ENCODE measurements at places on chromosomes 2 and 18.

GRCh38 chr2:110679337-110679707 lies 1.5 kb upstream of the BUB1 start:
- DNase-seq = no peak

GRCh38 chr2:216044883-216045486 lies 31.6 kb upstream of the MREG start:
- DNase-seq = no peak

DNA sequence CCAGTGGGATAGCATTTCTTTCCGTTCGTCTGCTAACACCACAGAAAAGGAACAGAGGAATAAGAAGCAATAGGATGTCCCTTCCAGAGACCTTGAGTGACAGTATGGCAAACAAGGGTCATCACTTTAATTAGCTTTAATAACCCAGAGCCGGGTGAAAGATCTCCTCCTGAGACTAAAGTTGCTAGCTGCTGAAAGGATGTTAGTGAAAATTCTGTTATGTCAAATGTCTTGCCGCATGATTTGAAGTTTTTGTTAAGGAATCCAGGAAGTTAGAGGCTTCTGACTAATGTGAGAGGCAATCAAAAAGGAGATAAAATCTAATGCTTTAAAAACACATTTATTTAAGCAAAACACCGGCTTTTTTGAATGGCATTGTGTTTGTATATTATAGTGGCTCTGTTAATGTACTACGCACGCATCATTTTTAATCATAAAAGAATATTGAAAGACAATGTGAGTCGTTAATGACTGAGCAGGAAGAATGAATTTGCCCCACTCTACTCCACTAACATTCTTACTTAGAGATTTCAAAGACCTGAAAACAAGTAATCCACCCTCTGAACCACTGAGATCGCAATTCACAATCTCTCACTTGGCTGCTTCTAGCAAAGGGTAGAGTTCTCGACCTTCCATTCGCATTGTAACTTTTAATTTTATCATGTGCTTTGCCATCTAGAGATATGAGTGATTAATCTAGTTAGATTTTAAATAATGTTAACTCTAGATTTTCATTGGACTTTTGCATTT lies 536.6 kb downstream of the LRRTM4 start:
- no peak for DNase-seq

GRCh38 chr2:190603374-190603773 lies 45.5 kb upstream of the NAB1 start:
- DNase-seq = no peak

GRCh38 chr2:98465456-98466226 lies 21.0 kb downstream of the INPP4A start:
- DNase-seq = no peak

DNA sequence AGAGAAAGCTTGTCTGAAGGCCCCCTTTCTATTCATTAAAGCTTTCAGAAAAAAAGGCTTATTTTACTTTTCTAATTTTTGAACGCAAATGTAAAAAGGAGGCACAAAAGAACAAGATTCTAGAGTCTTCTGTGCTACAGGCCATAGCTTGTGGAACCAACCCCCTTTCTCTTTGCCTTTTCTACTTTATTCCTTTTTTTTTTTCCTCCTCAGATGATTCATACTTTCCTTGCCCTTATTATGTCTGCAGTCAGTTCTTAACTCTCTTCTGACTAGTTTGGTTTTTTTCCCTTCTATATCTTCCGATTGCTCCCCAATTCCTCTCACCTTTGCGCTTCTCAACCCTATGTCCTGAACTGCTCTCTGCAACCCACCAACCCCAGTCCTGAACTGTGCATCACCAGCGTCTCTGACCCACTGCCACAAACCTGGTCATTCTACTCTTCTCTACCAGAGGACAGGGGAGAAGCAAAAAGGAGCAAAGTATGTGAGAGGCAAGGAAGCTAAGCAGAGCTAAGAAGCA lies 56.9 kb upstream of the WIPF1 start:
- DNase-seq = no peak

GRCh38 chr18:63421514-63421913 lies 762 bp downstream of the VPS4B start:
- DNase-seq = no peak

- DNase-seq = no peak
Observed at GRCh38 chr2:228372212-228372611, 190.7 kb upstream of the SPHKAP start.

DNA sequence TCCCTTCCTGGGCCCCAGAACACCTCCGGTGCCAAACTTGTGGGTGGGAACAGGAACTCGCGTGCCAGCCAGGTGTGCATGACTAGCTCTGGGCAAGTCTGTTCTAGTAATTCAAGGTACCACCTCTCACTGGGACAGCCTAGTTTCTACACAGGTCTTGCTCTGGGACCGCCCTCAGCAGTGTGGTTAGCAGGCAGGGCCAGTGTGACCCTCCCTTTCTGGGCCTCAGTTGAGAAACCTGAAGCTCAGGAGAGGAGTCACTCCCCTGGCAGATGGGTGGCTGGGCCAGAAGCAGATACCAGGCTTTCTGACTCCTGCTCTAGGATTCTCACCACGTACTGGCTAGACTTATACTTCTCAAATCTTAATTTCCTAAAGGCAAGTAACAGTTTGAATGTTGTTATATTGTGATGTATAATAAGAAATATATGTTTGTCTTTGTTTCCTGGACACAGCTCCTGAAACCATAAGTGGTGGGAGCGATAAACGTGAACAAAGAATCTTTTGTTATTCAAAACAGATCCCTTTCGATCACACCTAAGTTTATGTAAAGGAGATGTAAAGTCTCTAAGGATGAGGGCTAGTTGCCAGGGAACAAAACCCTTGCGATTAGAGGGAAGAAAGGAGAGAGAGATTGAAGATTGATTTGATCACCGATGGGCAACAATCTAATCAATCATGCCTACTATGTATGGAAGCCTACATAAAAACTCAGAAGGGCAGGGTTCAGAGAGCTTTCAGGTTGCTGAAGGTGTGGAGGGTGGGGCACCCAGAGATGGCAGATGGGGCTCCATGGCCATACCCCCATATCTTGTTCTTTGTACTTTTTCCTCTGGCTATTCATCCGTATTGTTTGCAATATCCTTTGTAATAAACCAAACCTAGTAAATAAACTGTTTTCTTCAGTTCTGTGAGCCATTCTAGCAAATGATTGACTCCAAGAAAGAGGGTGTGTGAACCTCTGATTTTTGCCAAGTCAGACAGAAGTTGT lies 952 bp upstream of the UGT1A6 start:
- DNase-seq = no peak

DNA sequence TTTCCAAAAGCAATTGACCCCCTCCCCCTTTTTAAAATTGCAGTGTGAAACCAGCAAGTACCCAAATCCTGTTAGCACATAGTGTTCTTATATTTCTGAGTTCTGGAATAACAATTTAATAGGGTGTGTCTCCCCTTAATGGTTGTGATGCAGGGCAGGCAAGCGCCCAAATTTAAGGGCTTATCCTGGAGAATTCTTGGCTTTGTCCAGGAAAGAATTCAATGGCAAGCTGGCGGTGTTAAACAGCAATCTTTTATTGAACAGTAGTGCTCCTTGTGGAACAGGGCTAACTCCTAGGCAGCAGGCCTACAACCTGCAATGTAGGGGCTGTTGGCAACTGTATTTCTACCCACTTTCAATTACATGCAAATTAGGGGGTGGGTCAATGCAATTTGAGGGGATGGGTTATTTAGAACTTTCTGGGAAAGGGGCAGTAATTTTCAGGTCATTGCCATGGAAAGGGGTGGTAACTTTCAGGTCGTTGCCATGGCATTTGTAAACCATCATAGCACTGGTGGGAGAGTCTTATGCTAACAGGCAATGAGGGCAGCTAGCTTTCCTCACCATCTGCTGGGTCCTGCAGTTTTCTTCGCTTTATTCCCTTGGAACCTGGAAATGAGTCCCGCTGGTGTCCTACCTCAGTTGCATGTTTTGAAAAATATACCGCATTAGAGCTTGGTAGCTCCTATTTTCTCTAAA lies 149.0 kb upstream of the KCTD1 start:
- no peak for DNase-seq

DNA sequence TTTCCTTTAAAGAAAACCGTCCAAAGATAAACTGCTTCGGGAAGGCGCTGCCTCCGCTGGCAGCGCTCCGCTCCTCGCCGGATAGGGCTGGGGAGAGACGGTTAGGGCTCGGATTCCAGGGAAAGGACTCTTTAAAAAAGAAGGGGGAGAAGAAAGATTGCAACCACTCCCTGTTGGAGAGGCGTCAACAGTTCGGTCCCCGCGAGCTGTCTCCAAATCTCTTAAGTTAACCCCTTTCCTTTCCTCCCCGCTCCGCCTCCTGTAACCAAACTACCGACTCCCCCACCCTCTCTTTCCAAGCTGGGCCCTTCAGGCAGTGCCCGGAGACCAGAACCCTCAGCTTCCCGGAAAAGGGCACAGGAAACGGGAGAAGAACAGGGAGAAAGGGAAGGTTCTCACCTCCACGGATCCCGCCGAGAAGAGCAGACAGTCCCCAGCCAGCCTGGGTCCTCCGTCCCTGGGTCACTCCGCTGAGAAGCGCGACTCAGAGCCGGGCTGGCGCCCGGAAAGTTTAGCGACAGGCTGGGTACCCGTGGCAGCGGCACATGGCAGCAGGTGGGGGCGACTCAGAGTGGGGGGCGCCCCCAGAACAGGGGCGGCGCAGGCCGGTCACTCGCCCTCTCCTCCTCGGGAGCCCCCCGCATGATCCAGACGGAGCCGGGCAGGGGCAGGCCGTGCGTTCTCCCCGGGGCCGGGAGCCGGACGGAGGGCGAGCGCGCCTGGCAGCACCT lies 675 bp downstream of the FZD5 start:
- DNase-seq = no peak

GRCh38 chr2:240789051-240789453 lies 31.0 kb downstream of the KIF1A start:
- no peak for DNase-seq

- no peak for DNase-seq
Observed at GRCh38 chr2:196376984-196377877, 205.9 kb upstream of the STK17B start.

- DNase-seq = no peak
Observed at GRCh38 chr2:128380061-128380889, 61.6 kb upstream of the HS6ST1 start.

- no peak for DNase-seq
Observed at GRCh38 chr2:30664761-30665358, 142.4 kb downstream of the CAPN13 start.

All from NCI-H2081 treated with DMSO at 0.1 percent for 48 hours (cell line).